SJSA1 (cell line): ENCODE measurements at places on chromosomes 2 and 18.

- DNase-seq = no peak
Measured at GRCh38 chr2:229896857-229897256, 25.0 kb downstream of the TRIP12 start.

- no peak for DNase-seq
Measured at GRCh38 chr2:17337507-17337906, 180.7 kb downstream of the RAD51AP2 start.

GRCh38 chr2:63735263-63735662 lies 106.4 kb upstream of the UGP2 start:
- DNase-seq = no peak

GRCh38 chr2:8334866-8335325 lies 347.0 kb upstream of the ID2 start:
- DNase-seq = no peak

DNA sequence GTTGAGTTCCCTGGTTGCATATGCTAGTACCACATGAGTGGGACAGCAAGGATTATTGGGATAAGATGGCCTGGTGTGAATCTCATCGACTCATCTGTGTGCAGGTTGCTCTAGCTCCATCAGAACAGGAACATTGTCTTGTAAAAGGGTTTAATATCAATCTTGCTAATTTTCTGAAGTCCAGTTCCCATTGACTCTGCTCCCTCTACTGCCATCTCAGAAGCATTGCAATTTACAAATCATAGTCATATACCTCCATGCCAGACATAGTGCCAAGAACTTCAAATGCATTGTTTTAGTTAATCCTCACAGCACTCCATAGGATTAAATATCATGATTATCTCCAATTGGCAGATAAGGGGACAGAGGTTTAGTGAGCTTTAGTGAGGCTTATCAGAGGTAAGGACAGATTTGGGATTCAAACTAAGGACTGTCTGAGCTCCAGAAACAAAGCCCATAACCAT lies 4.8 kb upstream of the STAT4 start:
- peak; percentile 34 for DNase-seq

DNA sequence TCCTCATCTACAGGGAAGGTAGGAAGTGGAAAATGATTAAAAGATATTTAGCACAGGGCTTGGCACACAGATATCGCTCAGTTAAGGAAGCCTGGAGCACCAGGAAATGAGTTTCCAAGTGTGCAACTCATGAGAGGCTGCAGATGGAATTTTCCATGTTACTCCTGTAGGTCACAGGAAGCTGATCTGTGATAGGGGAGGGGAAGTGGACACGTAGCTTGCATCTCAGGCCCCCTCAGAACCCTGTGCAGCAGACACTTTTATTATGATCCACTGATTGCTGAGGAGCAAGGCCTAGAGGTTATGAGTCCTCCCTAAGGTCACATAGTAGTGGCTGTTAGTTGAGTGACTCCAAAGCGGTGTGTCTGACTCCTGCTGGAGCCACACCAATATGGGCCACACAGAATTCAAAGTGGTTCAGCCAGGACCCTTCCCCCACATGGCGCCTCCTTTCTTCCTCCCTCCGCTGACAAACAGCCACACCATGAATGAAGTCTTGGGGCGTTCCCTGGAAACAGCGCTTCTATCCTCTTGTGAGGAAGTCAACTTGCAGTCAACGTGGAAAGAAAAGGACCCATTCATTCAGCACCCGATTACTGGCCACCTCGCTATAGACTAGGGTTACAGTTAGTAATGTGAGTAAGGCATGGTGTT lies 21.5 kb downstream of the DYSF start:
- DNase-seq = no peak

- DNase-seq = no peak
Measured at GRCh38 chr2:113806217-113806913, 49.9 kb upstream of the SLC35F5 start.
